ENCODE measurements at places on chromosomes 16 and 17.

GRCh38 chr17:37818689-37819088 lies 73.8 kb upstream of the HNF1B start:
- no peaks in the 10 kb centered on the region for H3K4me1 ChIP-seq
- no peaks in the 10 kb centered on the region for H3K36me3 ChIP-seq
- H3K27me3 ChIP-seq, result peaks cover 30% of the 10 kb centered on the region
- no peak overlapping the region for H3K27ac ChIP-seq

DNA sequence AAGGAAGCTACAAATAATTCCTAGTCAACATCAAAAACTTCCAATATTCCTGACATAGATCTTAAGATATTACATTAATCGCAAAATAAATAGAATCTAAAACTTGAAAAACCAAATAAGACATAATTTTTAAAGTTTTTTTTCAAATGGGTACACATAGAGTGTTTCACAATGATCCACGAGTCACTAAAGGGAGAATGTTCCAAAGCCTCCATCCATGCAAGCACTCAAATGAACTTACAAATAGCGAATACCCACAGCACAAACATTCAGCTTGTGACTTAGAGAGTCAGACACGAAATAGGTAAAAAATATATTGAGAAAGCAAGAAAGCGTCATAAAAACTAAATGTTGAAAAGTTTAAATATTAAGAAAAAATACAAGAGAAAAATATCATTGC lies 65.7 kb downstream of the CEP112 start:
- peaks cover 1% of the 10 kb centered on the region for H3K36me3 ChIP-seq
- H3K4me1 ChIP-seq, result no peaks in the 10 kb centered on the region
- no peaks in the 10 kb centered on the region for H3K27me3 ChIP-seq
- no peak overlapping the region for H3K27ac ChIP-seq
- no peak for DNase-seq

DNA sequence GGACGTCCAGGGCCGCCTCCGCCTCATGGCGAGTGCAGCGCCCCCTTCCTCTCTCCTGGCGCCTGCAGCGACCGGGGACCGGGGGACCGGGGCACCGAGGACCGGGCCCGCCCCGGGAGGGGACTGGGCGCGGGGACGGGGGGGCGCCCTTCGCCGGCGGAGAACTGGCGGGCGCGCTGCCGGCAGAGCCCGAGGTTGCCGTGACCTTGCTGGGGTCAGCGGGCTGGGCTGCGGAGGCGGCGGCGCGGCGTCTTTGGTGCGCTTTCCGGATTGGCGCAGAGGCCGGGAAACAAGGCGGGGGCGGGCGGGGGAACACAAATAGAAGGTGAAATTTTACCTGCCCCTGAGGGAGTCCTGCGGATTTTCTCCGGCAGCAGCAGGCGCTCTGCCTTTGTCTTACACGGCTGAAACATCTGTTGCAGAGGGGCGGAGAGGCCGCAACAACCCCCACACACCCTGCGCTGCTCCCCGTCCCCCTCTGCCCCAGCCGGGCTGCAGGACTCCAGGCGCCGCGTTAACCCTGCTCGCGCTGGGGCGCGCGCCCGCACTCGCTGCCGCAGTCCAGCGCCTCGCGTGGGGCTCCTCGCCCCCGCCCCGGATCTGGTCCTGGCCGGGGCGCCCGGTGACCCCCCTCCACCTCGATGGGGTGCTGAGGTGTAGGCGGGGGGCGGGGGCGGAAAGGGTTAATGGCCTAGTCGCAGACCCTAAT lies 53.5 kb downstream of the SREBF1 start:
- peaks cover 10% of the 10 kb centered on the region for H3K27me3 ChIP-seq
- peaks cover 30% of the 10 kb centered on the region for H3K4me1 ChIP-seq
- peak overlapping the region; percentile 75 for H3K27ac ChIP-seq
- peak overlapping the region; percentile 82 for H3K4me3 ChIP-seq

DNA sequence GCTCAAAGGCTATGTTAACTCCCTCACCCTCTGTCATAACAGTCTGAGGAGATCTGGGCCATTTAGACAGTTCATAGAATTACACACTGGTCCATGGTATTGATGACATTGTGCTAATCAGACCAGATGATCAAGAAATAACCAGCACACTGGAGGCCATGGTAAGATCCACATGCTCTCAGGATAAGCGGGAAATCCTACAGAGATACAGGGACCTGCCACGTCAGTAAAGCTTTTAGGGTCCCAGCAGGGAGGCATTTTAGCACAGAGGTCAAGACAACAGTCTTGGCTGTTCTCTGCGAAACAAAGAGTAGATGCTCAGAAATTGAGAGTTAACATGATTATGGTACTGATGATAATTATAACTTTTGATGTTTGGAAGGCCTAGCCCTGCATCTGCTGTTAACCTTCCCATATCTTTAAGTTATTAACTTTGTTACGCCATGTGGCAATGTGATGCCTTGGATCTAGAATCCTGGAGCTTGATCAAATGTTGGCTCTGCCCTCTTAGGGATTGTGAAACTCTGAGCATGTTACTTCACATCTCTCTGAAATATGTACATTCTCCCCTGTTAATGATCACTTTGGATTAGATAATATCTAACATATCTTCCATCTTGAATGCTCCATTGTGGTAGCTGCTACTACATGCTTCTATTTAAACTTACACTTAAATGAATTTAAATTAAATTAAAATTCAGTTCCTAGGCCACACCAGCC lies 172.0 kb upstream of the SOX9 start:
- H3K4me3 ChIP-seq, result no peak overlapping the region
- no peaks in the 10 kb centered on the region for H3K27me3 ChIP-seq
- no peaks in the 10 kb centered on the region for H3K36me3 ChIP-seq

- no peaks in the 10 kb centered on the region for H3K36me3 ChIP-seq
- H3K27me3 ChIP-seq, result peaks cover 46% of the 10 kb centered on the region
- H3K4me1 ChIP-seq, result peaks cover 18% of the 10 kb centered on the region
- no peak overlapping the region for H3K4me3 ChIP-seq
Measured at GRCh38 chr17:33302394-33302793, 9.3 kb upstream of the ASIC2 start.

DNA sequence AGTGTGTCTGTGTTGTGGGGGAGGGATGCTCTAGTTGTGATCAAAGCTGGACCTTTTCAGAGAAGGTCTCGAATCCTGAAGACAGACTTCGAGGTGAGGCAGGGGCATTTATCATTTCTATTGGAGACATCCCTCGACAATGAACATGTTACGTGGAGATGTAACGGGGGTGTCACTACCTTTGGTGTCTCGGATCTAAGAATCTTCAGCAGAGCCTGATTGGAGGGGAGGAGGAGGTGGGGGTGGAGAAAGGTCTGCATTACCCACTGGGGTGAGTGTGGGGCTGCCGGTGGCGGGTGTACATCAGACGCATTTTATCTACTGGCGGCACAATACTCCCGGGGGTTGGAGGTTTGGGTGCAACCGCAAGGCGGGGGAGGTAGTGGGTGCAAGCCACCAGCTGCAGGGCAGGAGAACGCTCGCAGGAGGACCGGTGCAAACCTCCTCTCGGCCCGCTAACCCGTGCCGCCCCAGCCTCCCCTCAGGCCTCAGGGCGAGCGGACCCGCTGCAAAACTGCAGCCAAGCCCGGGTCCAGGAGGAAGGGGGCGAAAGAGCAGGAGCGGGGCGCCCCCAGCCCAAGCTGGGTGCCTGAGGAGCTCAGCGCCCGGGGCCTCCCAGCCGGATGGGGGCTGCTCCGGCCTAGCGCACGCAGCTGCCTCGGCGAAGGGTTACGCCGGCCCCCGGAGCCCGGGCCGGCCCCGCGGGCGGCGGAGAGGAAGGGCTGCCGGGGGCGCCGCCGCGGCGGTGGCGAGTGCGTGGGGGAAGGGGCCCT lies 735 bp downstream of the ZNF652 start:
- peaks cover 60% of the 10 kb centered on the region for H3K4me1 ChIP-seq
- no peaks in the 10 kb centered on the region for H3K27me3 ChIP-seq
- peak; percentile 81 for DNase-seq
- peaks cover 23% of the 10 kb centered on the region for H3K36me3 ChIP-seq
- peak overlapping the region; percentile 87 for H3K27ac ChIP-seq
- H3K4me3 ChIP-seq, result peak overlapping the region; percentile 90

GRCh38 chr17:50565402-50566350 lies 5.2 kb downstream of the CACNA1G start:
- H3K4me3 ChIP-seq, result no peak overlapping the region
- peaks cover 80% of the 10 kb centered on the region for H3K27me3 ChIP-seq

DNA sequence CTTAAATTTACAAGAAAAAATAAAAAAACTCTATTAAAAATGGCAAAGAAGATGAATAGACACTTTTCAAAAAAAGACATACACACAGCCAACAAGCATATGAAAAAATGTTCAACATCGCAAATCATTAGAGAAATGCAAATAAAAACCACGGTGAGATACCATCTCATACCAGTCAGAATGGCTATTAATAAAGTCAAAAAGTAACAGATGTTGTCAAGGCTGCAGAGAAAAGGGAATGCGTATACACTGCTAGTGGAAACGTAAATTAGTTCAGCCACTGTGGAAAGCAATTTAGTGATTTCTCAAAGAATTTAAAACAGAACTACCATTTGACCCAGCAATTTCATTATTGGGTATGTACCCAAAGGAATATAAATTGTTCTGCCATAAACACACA lies 31.4 kb downstream of the CAPNS2 start:
- H3K4me1 ChIP-seq, result no peaks in the 10 kb centered on the region
- no peak for DNase-seq
- no peaks in the 10 kb centered on the region for H3K36me3 ChIP-seq
- H3K27me3 ChIP-seq, result peaks cover 58% of the 10 kb centered on the region

Data from central memory CD8-positive, alpha-beta T cell (primary cell).